Activated CD4-positive, CD25-positive, alpha-beta regulatory T cell treated with anti-CD3 and anti-CD28 coated beads, Interleukin-2, amount 50 U/mL, for 16 hours (primary cell): ENCODE measurements at places on chromosomes 16 and 17.

- DNase-seq = no peak
These were observed 463 bp downstream of the TOP2A start for GRCh38 chr17:40417258-40417608.

DNA sequence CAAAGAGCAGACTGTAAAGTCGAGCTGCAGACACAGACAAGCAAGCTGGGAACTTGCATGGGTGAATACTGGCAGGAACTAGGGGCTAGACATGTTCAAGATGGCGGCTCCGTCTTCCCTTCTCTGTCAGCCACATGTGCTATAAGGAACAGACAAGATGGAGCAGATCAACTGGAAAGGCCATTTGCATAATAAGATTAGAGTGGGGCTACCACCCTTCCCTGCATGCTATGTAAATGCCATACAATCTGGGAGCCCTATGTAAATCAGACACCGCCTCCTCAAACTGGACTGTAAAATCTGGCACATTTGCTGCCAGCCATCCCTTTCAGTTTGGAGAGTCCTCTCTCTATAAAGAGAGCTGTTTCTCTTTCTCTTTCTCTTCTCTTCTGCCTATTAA, 640.1 kb upstream of the CDH8 start:
- no peak for DNase-seq

DNA sequence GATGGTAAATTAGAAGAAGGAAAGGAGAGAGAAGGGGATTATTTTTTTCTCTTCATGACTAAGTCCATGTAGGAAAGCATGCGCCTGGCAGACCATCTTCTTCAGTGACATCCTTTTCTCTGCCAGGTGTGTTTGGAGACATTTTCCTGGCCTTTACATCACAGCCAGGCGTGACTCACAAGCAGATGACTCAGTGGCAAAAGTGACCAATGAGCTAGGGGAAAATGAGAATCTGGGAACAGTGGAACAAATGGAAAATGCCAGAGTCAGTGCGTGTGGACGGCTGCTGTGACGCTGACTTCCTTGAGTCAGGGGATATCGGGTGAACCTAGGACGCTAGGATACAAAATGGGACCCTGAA, 9.4 kb downstream of the KIAA0513 start:
- no peak for DNase-seq

DNA sequence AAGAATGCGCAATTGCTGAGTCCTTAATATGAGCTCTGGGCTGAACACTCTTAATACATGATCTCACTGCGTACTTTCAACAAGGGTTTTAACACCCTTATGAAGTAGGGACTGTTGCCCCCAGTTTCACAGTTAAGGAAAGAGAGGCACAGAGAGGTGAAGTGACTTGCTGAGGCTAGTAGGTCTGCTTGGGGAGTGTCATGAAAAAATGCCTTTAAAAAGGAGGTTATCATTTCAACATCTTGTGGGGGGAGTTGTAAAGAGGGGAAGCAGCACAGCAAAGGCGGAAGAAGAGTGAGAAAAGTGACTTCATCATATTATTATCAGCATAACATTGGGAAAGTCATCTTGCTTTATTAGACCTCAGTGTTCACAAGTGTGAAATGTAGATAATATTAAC, 2.1 kb downstream of the CCL4L2 start:
- DNase-seq = no peak

GRCh38 chr16:68073902-68074760, 11.0 kb upstream of the NFATC3 start:
- no peak for DNase-seq

DNA sequence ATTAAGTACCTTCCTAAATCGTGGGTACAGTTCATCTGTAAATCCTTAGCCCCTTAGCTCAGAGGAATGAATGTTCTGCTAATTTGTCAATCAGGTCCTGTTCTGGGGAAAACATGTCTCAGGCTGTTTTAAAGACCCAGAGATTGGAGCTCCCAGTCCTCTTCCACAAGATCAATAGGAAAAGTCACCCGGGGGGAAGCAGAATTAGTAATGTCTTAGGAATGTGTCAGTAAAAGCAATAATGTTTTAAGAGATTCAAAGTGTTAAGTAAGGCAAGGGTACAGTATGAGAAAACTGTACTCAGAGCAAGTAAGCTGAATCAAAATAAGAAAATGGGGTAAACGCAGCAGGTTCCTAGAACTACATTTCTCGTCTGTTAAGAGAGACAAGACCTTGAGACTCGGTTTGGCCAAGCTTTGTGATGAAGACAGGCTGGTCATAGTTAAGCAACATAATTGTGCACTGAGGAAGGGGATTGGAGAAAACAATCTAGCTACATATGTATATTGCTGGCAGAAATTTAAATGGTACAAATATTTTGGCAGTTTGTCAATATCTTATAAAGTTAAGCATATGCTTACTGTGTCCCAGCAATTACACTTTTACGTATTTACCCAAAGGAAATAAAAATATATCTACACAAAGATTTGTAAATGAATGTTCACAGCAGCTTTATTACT, 192.9 kb upstream of the C17orf78 start:
- no peak for DNase-seq

GRCh38 chr17:78357177-78357586, 2.7 kb downstream of the SOCS3 start:
- DNase-seq = no peak
